NCI-H1694 (cell line): ENCODE measurements at places on chromosomes 4 and X.

GRCh38 chrX:13028871-13029636 is 15.4 kb downstream of the FAM9C start:
- no peak for DNase-seq

DNA sequence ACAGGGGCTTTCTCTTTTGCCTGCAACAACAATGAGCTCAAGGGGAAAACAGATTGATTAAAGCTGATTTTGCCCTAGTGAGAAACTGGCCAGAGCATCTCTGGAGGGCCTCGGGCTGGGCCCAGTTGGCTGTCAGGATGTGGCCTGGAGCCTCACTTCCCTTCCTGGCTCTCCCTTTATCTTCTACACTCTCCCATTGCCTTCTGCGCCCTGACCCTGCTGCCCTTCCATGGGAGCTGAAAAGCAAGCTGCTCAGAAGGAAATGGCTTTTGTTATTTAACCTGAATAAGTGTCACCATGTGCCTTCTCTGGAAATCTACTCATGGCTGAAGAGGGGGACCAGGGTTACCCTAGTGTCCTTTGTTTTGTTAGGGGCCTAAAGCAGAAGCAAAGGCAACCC is 43.8 kb downstream of the NHSL2 start:
- no peak for DNase-seq

- no peak for DNase-seq
These were observed 209.7 kb downstream of the CEP135 start for GRCh38 chr4:56158483-56158882.

DNA sequence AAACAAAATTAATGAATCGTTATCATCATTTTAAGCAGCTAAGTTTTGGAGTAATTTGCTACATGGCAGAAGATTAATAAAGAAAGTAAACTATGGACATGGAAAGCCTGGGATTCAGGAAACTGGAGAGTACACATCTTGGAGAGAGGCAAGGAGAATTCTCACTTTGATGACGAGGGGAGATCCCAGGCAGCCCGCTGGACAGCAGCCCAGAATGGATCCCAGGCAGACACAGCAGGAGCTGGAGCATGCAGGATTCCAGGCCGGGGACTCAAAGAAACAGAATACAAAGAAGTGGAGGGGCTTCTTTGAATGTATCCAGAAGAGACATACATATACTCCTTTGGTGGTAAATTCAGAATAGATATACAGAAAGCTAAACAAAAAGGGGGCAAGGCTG is 118.0 kb upstream of the ATP6AP2 start:
- no peak for DNase-seq

- DNase-seq: no peak
These were observed 511 bp downstream of the PPM1K start for GRCh38 chr4:88283661-88284438.

DNA sequence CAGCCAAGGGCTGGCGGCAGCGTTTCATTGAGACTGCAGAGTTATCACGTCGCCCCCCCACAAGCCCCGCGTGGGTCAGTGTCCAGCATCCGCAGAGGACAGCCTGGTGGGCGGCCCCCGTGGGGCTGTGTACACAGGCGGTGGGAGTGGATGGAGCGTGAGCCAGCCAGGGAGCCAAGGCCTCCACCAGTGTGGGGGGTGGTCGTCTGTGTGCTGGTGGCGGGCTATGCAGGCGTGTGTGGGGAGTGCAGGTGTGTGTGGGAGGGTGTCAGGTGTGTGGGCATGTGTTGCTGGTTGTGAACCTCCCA is 56.5 kb upstream of the NKX1-1 start:
- no peak for DNase-seq

DNA sequence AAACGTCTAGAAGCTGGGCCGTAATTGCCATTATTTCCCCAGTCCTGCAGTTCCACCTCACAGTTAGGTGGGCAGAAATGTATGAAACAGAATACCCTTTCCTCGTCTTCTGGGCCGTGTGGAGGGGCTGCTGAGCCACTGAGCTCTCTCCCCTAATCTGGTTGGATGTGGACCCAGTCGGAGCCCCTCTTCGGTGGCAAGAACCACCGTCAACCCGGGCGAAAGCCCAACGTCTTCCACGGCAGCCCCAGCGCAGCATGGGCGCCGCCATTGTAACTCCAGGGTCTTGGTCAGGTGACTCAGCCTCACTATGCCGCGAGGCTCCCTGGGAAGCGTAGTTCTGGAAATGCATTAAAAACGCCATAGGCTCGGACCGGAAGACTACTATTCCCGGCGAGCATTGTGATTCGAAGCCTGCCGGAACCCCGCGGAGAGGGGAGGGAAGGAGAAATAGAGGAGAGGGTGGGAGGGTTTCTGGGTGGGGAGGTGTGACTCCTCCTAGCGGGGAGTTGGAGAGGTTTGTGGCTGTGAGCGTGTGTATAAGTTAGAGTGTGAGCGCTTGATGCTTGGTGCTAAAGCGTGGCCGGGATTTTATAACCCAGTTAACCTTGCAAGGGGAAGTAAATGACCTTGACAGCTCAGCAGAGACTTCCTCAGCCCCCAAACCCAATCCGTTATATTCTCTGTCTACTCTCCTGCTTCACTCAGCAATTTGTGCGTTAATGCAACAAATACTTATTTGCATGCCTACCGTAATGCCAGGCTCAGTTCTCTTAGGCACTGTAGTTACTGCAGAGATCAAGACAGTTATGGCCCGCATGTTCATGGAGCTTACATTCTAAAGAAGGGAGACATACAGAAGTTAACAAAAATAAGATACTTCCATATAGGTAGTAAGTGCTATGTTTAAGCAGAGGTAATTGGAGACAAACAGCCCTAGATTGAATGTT is at the start of gene GATB:
Gene GATB (minus strand): TSS at position 296 of the 950 bp plus-strand sequence. CDS start 25 bp downstream, at position 271.
- peak; percentile 95 for DNase-seq

GRCh38 chrX:37896511-37896890 is 49.1 kb upstream of the DYNLT3 start:
- DNase-seq: no peak

DNA sequence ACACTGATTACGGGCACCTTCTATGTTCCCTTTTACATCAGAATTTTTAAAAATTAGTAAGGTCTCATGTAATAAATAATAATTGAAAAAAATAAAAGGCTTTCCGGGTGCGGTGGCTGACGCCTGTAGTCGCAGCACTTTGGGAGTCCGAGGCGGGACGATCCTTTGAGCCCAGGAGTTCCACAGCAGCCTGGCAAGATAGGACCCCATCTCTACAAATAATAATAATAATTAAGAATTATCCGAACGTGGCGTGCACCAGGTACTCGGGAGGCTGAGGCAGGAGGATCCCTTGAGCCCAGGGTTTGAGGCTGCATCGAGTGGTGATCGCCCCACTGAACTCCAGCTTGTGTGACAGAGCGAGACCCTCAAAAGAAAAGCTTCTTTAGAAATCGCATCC is 771 bp upstream of the LAMTOR3 start:
- no peak for DNase-seq

GRCh38 chr4:38671592-38671940 is 7.6 kb downstream of the KLF3 start:
- DNase-seq: no peak

- DNase-seq: no peak
These were observed 129.0 kb upstream of the TEX13A start for GRCh38 chrX:105349476-105349875.

DNA sequence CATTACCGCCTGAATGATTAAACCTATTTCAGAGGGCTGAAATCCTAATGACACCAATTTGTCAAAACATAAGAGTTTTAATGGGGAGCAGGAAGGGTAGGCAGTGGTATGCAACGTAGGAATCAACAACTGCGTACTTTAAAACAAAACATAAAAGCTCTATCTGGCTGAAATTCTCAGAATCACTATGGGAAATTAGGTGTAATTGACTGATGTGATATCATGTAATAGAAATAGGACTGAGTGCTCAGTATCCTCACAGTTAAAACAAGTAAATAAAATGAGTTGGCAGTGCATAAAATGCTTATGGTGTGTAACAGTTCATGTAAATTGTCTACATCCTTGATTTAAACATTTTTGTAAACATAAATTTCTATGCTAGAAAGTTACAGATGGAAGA is 13.6 kb upstream of the IGSF1 start:
- no peak for DNase-seq

GRCh38 chr4:98998551-98998950 is 3.0 kb downstream of the METAP1 start:
- DNase-seq: no peak

GRCh38 chr4:889516-889915 is 42.6 kb downstream of the GAK start:
- no peak for DNase-seq

- peak; percentile 1 for DNase-seq
These were observed 161.7 kb downstream of the BRWD3 start for GRCh38 chrX:80648023-80648422.

DNA sequence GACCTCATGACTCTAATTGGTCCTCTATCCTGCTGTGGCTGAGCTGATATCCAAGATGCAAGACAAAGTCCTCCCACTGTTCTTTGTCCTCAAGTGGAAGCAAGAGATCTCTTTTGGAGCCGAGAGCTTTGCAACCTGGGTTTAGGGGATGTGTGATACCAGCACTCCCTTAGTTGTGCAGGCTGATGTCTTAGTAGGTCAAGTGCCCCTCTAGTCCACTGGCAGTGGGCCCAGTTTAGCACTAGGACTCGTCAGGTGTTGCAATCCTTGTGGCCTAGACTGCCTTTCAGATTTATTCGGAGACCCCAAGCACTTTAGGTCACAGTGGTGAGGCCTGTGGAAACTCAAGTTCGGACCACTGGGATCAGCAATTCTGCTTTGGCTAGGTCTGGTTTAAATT is 64.0 kb downstream of the GPRASP3 start:
- DNase-seq: no peak

- DNase-seq: no peak
These were observed 14.6 kb downstream of the CTAG1A start for GRCh38 chrX:154599531-154599930.

DNA sequence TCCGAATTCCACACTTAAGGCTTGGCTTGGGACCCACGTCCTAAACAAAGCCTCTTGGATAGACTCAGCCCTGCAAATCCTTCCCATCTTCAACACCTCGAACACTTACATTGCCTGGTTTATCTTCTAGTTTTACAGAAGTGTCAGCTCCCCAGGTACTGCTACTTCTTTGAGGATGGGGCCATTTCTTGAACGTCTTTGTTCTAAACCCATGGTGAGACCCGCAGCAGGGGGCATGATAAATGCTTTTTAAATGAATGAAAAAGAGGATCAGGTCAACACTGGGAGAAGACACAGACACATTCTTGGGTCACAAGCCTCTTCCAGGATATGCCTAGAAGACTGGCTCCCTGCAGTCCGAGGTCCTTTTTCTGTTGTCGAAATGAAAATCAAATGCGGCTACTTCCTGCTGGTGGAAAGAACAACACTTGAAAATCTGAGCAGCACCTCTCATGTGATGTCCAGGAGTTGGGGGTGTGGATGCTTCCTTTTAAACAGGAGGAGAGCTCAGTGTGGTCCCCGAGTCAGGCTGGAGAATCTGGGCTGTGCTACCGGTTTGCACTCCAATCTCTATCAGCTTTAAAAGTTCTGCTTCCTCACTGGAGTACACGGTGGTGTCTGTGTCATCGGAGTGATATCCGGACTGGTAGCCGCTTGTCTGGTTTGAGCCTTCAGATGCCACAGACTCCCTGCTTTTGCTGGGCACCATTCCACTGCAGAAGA is 45.8 kb downstream of the KDR start:
- no peak for DNase-seq

- DNase-seq: no peak
These were observed 469.4 kb downstream of the CFAP47 start for GRCh38 chrX:36388901-36389300.

DNA sequence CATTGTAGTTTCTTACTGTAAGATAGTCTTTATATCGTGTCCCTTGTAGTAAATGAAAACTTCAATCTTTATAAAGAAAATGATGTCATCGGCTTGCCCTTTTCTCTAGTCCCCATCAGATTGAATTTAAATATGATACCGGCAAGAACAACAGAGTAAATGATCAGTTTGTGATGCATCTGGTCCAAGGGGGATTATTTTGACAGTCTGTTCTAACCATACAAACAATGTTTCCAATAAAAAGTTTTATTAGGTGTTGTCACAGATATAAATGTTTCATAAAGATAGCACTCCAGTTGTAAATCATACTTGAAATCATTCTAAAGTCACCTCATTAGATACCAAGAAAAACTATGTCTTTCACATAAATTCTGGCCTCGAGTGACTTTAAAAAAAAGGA is 72.3 kb downstream of the SLC9A6 start:
- DNase-seq: no peak

DNA sequence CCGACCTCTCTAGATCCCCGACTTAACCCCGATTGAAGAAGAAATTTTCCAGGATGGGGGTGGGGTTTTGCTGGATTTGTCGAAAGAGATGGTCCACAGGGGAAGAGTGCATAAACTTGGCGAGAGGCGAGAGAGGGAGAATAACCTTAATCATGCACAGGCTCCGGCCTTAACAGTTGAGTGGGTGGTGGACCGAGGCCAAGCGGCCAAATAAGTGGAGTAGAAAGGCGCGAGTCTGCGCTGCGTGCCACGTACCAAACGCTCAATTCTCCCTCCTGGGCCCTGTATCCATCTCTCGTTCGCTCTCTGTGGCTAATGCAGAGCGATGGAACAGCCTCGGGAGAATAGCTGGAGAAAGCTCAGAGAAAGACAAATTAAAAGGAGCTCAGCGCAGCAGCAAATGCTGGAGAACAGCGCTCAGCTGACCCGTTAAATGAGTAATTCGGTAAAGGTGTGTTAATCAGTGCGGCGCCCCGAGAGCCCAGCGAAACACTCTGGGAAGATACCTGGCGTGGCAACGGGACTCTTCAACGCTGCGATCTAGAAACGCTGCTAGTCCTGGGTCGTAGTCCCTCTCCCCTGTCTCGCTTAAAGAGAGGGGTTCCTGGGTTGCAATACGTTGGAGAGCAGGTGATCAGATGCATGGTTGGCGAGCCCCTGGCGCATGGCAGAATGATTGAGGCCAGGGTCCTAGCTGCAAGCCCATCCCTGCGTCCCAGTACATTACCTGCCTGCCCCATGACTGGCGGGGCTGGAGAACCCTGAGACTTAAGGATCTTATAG is 887 bp upstream of the IL1RAPL2 start:
- no peak for DNase-seq

DNA sequence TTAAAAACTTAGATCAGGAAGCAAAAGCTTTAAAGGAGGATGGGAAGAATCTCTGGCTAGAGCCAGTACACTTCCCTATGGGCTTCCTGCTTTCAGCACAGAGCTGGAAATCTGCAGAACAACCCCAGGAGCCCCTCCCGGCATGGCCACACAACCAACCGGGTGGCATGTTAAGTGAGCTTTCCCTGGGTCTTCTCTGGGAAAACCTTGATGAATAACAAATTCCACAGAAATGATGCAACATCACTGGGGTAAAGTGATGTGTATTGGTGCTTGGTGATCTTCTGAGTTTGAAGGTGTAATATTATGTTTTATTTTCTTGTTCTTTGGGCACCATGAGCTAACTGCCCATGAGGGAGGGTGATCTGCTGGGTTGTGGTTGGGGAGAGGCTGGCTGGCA is 22.1 kb downstream of the NHS start:
- DNase-seq: no peak

- peak; percentile 82 for DNase-seq
These were observed 85.5 kb downstream of the CT47B1 start for GRCh38 chrX:120790118-120790517.

- peak; percentile 14 for DNase-seq
These were observed at the start of gene SPINK2 for GRCh38 chr4:56821381-56822243. SPINK2 (minus strand) TSS chr4:56821701; CDS start chr4:56821662, 39 bp downstream.
